Forelimb muscle (tissue), 1 donor: ENCODE measurements at places on chromosomes 12 and 14. TPM values are rescaled to one million over a fixed set of nuclear protein-coding genes. Genes with fewer than 3 reads are reported as not detected.

- DNase-seq: no peak
Measured at GRCh38 chr14:65866886-65867285, 454.4 kb downstream of the FUT8 start.

FOXG1 gene
- polyA plus RNA-seq: 0.05 TPM

GRCh38 chr12:42482041-42482747, 107.4 kb downstream of the PRICKLE1 start:
- no peak for DNase-seq

- no peak for DNase-seq
Measured at GRCh38 chr12:10165421-10165820, 6.5 kb downstream of the OLR1 start.

HNRNPC gene
- 401 TPM for polyA plus RNA-seq

- no peak for DNase-seq
Measured at GRCh38 chr12:115916910-115917668, 360.4 kb downstream of the MED13L start.

- DNase-seq: no peak
Measured at GRCh38 chr12:53974084-53975063, at the start of gene HOTAIR. Gene HOTAIR (minus strand): TSS chr12:53974954.

GRCh38 chr14:37443461-37443860, 151.6 kb downstream of the FOXA1 start:
- no peak for DNase-seq

KRT78 gene
- not detected for polyA plus RNA-seq

POTEM gene
- polyA plus RNA-seq: not detected

MMP19 gene
- 2.7 TPM for polyA plus RNA-seq

GRCh38 chr12:72295101-72295500, 22.9 kb downstream of the TRHDE start:
- no peak for DNase-seq

DNA sequence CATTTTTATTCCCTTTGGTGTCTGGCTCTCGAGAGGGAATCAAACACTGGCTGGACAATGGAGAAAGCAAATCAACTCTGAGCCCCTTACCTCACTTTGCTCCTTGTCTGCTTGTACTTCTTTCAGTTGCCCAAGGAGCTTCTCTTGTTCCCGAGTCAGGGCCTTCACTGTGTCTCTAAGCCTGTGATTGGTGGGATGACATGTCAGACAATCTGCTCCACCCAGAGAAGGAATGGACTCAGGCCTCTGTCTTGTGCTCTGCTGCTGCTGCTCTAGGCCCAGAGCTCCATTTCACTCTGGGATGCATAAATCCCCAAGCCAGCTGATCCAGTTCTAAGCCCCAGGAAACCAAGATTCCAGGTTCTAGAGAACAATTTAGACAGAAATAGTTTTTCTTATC, 7.6 kb downstream of the CALCOCO1 start:
- no peak for DNase-seq

TMTC1 gene
- polyA plus RNA-seq: 43.9 TPM

DNA sequence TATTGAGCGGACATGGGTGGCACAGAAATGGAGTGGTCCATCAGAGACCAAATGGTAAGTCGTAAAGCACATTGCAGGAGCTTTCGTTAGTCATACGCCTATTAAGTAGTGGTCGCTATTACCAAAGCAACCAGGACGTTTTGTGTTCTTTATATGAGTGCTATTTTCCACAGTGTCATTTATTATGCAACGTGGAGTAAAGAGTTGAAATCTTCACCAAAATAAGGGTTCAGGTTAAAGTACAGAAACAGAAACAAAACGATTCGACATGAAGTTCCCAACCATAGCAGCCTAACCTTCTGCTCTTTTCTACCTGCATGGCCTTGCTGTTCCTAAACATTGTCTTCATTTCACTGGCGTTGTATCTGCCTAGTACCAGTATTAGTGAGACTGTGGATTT, 20.1 kb upstream of the FGD4 start:
- no peak for DNase-seq

GRCh38 chr14:45185100-45185814, 49.5 kb downstream of the FANCM start:
- no peak for DNase-seq

OR6C2 gene
- polyA plus RNA-seq: not detected

GRCh38 chr12:72471806-72472205, 199.6 kb downstream of the TRHDE start:
- DNase-seq: no peak

GRCh38 chr12:94544355-94544754, 84.7 kb upstream of the CEP83 start:
- no peak for DNase-seq

DNA sequence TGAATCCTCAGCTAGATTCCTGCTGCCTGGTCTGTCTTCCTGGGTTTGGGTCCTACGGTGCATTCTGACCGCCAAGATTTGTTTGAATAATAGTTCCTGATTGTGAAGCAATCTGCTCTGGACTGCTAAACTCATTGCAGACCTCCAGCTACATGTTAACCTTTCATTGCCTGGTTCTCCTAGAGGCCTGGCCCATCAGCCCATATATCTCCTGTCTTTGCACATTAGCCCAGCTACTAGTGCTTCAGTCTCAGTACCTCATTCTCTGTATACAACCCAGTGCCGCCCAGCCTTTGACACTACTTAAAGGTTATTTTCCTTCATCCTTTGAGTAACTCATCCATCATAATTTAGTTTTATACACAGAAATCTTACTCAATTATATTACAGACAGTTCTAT, 65.6 kb upstream of the GRIP1 start:
- DNase-seq: no peak

PZP gene
- 0.68 TPM for polyA plus RNA-seq

GRCh38 chr14:73238424-73238852, 1.1 kb downstream of the PAPLN start:
- no peak for DNase-seq

TMEM132D gene
- 0.52 TPM for polyA plus RNA-seq

DNA sequence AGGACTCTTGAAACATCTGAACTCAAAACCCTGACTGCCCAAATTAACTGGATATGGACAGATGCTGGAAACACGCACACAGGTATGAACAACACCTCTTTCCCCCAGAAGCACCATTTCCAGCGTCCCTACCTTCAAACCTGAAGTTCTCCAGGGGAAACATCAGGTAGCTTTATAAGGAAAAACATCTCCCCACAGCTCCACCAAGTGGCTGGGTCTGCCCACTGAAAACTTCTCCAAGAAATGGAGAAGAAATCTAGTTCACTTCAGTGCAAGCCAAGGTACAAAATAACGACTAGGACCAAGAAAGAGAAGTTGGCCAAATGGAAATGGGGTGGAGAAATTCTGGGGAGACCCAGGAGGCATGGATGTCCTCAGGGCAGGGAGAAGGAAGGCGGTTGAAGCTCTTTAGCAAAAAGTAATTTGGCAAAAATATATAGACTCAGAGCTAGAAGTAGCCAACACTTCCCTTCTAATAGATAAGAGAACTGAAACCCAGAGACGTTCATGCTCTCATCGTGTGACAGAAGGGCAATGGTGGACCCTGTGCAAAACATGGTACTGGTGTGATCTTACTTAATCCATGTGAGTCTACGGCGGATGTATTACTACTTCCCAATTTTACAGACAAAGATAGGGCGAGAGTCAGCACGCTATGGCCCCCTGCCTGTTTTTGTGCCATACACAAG, 10.5 kb upstream of the NUAK1 start:
- DNase-seq: no peak

PAPLN gene
- 1.2 TPM for polyA plus RNA-seq

CCDC177 gene
- not detected for polyA plus RNA-seq

- DNase-seq: no peak
Measured at GRCh38 chr12:32462908-32463307, 63.5 kb downstream of the FGD4 start.

DAO gene
- not detected for polyA plus RNA-seq

SLC15A4 gene
- polyA plus RNA-seq: 22.4 TPM
